Foreskin keratinocyte (primary cell): ENCODE measurements at places on chromosomes 1 and 21. TPM values are rescaled to one million over a fixed set of nuclear protein-coding genes. Genes with fewer than 3 reads are reported as not detected.

C21orf58 gene
- 7.0 and 7.1 TPM in 2 replicates for total RNA-seq

UTS2 gene
- total RNA-seq = not detected in 2 replicates

SUCO gene
- total RNA-seq = 19.3 and 20.2 TPM in 2 replicates

DNASE2B gene
- not detected in 2 replicates for total RNA-seq

TP73 gene
- total RNA-seq = 0.58 and 0.78 TPM in 2 replicates

C1orf115 gene
- total RNA-seq = 1.4 TPM in 2 replicates

RAB3B gene
- 14.8 and 17.9 TPM in 2 replicates for total RNA-seq

SPRR1A gene
- total RNA-seq = 7.7 and 12.7 TPM in 2 replicates

RPL5 gene
- total RNA-seq = 1,610 and 1,618 TPM in 2 replicates

OR2L3 gene
- not detected in 2 replicates for total RNA-seq

RBM8A gene
- total RNA-seq = 174 and 204 TPM in 2 replicates

NT5C1A gene
- total RNA-seq = not detected in 2 replicates

HMGCS2 gene
- total RNA-seq = not detected in 2 replicates

LDLRAD2 gene
- 0.03 TPM in 1 of 2 replicates, not detected in the other for total RNA-seq

RNU1-3 gene
- total RNA-seq = 2,556 and 4,441 TPM in 2 replicates

PLA2G2F gene
- total RNA-seq = 0.04 and 0.07 TPM in 2 replicates

ASCL5 gene
- total RNA-seq = not detected in 2 replicates

PPFIA4 gene
- total RNA-seq = 0.25 and 0.99 TPM in 2 replicates

COA6 gene
- 46.1 and 49.2 TPM in 2 replicates for total RNA-seq

AADACL4 gene
- total RNA-seq = not detected in 2 replicates

NAV1 gene
- 46.1 and 50.4 TPM in 2 replicates for total RNA-seq

OR14K1 gene
- not detected in 2 replicates for total RNA-seq

USH2A gene
- not detected in 2 replicates for total RNA-seq

SPRR2E gene
- total RNA-seq = 3.5 and 5.9 TPM in 2 replicates

TSSK3 gene
- total RNA-seq = 0.65 TPM in 1 of 2 replicates, not detected in the other

CCDC30 gene
- 0.25 and 0.54 TPM in 2 replicates for total RNA-seq

FMOD gene
- 0.28 and 0.54 TPM in 2 replicates for total RNA-seq

LDLRAD1 gene
- not detected in 2 replicates for total RNA-seq

GUCA2B gene
- total RNA-seq = not detected in 2 replicates

TBX19 gene
- 0.24 and 0.32 TPM in 2 replicates for total RNA-seq

MFAP2 gene
- 53.4 and 83.1 TPM in 2 replicates for total RNA-seq

RALGPS2 gene
- total RNA-seq = 13.0 and 15.4 TPM in 2 replicates

CRYAA gene
- total RNA-seq = not detected in 2 replicates

CAMK1G gene
- not detected in 2 replicates for total RNA-seq

CA6 gene
- not detected in 2 replicates for total RNA-seq

AQP10 gene
- 0.17 and 0.18 TPM in 2 replicates for total RNA-seq

GRHL3 gene
- 2.2 and 2.5 TPM in 2 replicates for total RNA-seq
